ENCODE measurements at places on chromosomes 1 and 21. TPM values are rescaled to one million over a fixed set of nuclear protein-coding genes. Genes with fewer than 3 reads are reported as not detected.

GRCh38 chr1:30284728-30285475 lies 438.5 kb downstream of the MATN1 start:
- DNase-seq: no peak
- no peak overlapping the region for H3K4me3 ChIP-seq
- H3K27ac ChIP-seq: no peak overlapping the region
- peaks cover 7% of the 10 kb centered on the region for H3K27me3 ChIP-seq

GRCh38 chr21:45363921-45364467 lies 41.0 kb upstream of the COL18A1 start:
- H3K27ac ChIP-seq: peak overlapping the region; percentile 92
- H3K36me3 ChIP-seq: no peaks in the 10 kb centered on the region
- peaks cover 25% of the 10 kb centered on the region for H3K4me1 ChIP-seq

- H3K36me3 ChIP-seq: no peaks in the 10 kb centered on the region
- no peak overlapping the region for H3K27ac ChIP-seq
- no peaks in the 10 kb centered on the region for H3K27me3 ChIP-seq
- no peaks in the 10 kb centered on the region for H3K4me1 ChIP-seq
These were observed 87.3 kb downstream of the KCNJ6 start for GRCh38 chr21:37828991-37829390.

- no peak for DNase-seq
- H3K4me1 ChIP-seq: peaks cover 24% of the 10 kb centered on the region
- H3K36me3 ChIP-seq: peaks cover 2% of the 10 kb centered on the region
These were observed 51.0 kb upstream of the POU2F1 start for GRCh38 chr1:167169642-167170041.

- no peak overlapping the region for H3K27ac ChIP-seq
- no peaks in the 10 kb centered on the region for H3K27me3 ChIP-seq
- no peaks in the 10 kb centered on the region for H3K4me1 ChIP-seq
- H3K4me3 ChIP-seq: no peak overlapping the region
- no peak for DNase-seq
- no peaks in the 10 kb centered on the region for H3K36me3 ChIP-seq
These were observed 30.0 kb upstream of the SDE2 start for GRCh38 chr1:226029093-226029496.

DNA sequence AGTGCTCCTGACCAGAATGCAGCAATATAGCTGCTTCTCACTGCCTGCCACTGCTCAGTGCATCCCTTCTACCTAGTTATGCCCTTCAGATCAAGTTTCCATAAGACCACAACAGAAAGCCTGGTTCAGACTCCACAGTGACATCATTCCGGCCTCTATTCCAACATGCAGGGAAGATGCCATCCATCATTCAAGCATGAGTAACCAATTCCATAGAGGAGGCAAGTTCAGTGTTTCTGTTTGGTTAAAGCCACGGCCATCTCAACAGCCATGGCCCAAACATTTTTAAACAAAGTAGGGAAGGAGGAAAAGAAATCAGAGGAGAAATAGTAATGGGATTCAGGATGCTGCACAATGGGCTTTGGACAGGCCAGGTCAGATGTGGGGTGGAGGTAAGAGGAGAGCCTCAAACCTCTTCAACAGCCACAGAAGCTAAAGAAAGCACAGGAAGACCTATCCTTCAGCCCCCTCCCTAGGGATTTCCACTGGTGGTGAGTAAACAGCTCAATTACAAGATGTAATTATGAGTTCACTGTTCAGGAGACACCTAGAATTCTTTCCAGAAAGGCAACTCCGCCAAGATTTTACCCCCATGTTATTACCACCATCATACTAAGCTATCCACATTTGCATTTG lies 484.9 kb downstream of the SETD4 start:
- H3K4me3 ChIP-seq: no peak overlapping the region
- H3K27me3 ChIP-seq: no peaks in the 10 kb centered on the region
- H3K27ac ChIP-seq: no peak overlapping the region
- peaks cover 27% of the 10 kb centered on the region for H3K4me1 ChIP-seq

DNA sequence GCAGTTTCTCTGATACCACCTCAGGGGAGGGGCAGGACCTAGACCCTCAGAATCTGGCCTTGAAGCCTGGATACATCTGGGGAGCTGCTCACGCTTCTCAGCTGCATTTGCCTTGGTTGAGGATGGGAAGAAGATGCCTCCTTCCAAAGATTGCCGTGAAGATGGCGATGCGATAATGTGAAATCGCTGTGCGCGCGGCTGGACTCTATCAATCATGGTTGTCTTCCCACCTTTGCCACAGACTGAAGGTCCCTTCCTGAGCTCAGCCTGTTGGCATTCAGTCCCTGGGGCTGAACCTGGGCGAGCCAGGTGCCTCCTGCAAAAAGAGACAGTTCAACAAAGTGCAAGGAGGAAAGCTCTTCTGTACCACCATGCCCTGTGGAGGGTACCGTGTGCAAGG lies 114.4 kb upstream of the SLC45A1 start:
- peaks cover 24% of the 10 kb centered on the region for H3K4me1 ChIP-seq
- H3K27ac ChIP-seq: no peak overlapping the region
- H3K4me3 ChIP-seq: no peak overlapping the region
- DNase-seq: no peak
- H3K36me3 ChIP-seq: no peaks in the 10 kb centered on the region

DNA sequence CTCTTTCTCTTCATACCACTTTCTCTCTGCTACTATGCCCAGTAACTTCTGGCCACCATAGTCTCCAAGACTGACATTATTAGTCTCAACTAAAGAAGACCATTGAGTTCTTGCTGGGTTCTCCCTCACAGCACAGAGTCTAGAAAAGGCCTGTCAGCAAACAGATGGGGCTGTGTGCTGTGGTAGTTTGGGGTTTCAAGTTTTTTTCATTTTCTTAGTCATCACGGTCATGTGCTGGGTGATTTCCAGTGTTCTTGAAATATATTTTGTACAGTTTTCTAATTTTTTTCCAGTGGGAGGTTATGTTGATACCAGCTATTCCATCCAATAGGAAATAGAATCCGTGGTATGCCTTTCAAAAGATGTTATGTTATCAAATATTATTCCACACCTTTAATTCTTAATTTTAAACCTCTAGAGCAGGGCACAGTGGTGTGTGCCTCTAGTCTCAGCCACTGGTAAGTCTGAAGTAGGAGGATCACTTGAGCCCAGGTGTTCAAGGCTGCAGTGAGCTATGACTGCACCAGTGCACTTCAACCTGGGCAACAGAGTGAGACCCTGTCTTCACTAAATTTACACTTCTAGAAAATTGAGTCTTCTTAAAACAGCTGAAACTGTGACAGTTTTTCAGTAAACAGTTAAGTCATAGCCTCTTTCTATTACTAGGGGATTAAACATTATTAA lies 8.3 kb downstream of the CFHR2 start:
- no peaks in the 10 kb centered on the region for H3K36me3 ChIP-seq
- no peak overlapping the region for H3K27ac ChIP-seq
- no peak for DNase-seq
- no peak overlapping the region for H3K4me3 ChIP-seq

DNA sequence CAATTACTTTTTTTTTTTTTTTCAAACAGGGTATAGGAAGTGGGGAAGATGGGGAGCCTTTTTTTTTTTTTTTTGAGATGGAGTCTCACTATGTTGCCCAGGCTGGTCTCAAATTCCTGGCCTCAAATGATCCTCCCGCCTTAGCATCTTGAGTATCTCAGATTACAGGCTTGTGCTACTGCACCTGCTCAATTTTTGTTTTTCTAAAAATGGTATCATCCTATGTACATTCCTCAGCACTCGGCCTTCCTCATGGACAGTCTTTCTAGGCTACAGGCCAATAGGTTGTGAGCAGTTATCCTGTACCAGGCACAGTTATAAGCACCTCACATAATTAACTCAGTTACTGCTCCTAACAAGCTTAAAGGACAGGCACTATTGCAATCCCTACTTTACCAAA lies 132.1 kb upstream of the EDN2 start:
- H3K27ac ChIP-seq: no peak overlapping the region
- H3K4me3 ChIP-seq: no peak overlapping the region
- no peaks in the 10 kb centered on the region for H3K36me3 ChIP-seq
- DNase-seq: no peak
- H3K4me1 ChIP-seq: no peaks in the 10 kb centered on the region
- peaks cover 2% of the 10 kb centered on the region for H3K27me3 ChIP-seq

GRCh38 chr1:188281921-188282320 lies 1453.2 kb downstream of the PLA2G4A start:
- peaks cover 2% of the 10 kb centered on the region for H3K36me3 ChIP-seq
- H3K27ac ChIP-seq: no peak overlapping the region
- H3K27me3 ChIP-seq: no peaks in the 10 kb centered on the region

- H3K27ac ChIP-seq: no peak overlapping the region
- peaks cover 45% of the 10 kb centered on the region for H3K27me3 ChIP-seq
These were observed 4.3 kb downstream of the PIK3CD start for GRCh38 chr1:9655836-9656235.

- no peaks in the 10 kb centered on the region for H3K27me3 ChIP-seq
- H3K36me3 ChIP-seq: no peaks in the 10 kb centered on the region
- no peak overlapping the region for H3K27ac ChIP-seq
- no peak overlapping the region for H3K4me3 ChIP-seq
- no peak for DNase-seq
- peaks cover 16% of the 10 kb centered on the region for H3K4me1 ChIP-seq
These were observed 47.1 kb upstream of the IRF2BP2 start for GRCh38 chr1:234656944-234657654.

GRCh38 chr1:87203904-87204303 lies 124.8 kb upstream of the LMO4 start:
- no peaks in the 10 kb centered on the region for H3K27me3 ChIP-seq
- peaks cover 37% of the 10 kb centered on the region for H3K4me1 ChIP-seq
- H3K36me3 ChIP-seq: no peaks in the 10 kb centered on the region
- H3K4me3 ChIP-seq: no peak overlapping the region

The RSPH1 gene
- 1.0 TPM for total RNA-seq

The PRR9 gene
- total RNA-seq: not detected

The GRIK1 gene
- 0.77 TPM for total RNA-seq

The GSTM1 gene
- total RNA-seq: 45.9 TPM

The C1orf185 gene
- not detected for total RNA-seq

The ALX3 gene
- not detected for total RNA-seq

Data from neural crest cell (in vitro differentiated cells).